ENCODE measurements at places on chromosomes 2 and 18.

GRCh38 chr18:12867441-12868123, 16.5 kb downstream of the PTPN2 start:
- DNase-seq: no peak

- no peak for DNase-seq
These were observed 59.1 kb downstream of the FARP2 start for GRCh38 chr2:241415196-241415595.

DNA sequence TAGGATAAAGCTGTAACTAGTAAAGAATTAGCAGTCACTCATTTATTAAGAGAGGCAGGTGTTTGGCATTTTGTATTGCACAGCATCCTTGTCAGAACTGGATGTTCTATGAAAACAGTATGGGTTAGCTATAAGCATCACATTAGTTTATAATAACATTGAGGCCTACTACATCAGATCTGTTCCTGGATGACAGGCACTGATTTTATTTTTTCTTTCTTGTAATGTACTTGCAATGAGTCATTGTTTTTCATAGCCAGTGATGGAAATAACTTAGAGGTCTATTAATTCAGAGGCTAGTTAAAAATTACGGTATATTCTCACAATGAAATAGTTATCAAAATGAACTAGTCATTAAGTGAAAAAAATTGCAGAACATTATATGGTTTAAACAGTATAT, 13.0 kb upstream of the RMDN2 start:
- no peak for DNase-seq

DNA sequence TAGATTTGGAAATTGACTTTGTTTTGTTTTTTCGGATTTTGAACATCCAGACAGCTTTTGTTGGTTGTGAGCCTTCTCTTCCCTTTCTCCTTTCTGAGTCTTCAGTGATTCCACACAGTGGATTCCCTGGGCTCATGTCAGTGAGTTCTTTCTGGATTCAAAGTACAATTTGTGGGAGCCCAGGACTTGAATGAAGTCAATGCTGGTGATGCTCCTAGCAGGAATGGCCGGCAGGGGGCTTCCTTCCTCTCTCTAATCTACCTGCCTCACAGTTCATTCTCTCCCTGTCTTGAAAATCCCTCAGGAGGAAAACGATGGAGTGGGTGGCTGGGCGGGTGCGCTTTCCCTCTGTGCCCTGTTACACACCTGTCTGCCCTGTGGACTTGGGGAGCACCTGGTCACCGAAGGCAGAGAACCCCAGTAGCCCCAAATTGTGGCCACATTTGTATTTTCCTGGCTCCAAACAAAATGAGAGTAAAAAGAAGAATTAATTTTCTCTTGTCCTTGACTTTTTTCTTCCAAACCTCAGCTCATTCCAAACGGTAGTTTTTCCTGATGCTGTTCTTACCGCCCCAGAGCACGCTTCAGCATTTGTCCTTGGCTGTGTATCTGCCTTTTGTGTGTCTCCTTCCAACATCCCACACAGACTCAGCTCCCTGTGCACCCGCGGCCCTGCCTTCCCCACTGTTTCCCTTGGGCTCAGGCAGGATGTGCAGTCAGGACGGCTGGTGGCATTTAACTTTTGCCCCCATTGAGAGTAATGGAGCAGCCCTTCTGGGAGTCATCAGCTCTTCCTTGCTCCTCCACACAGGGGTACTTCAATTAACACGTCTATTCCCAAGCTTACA, 86.6 kb downstream of the MARCO start:
- peak; percentile 43 for DNase-seq

GRCh38 chr2:173654896-173655265, 300.2 kb downstream of the CDCA7 start:
- DNase-seq: no peak
